ENCODE measurements at places on chromosomes 3 and 15.
A peak's percentile ranks its signal among the peaks of the same experiment; 100 is the strongest.

DNA sequence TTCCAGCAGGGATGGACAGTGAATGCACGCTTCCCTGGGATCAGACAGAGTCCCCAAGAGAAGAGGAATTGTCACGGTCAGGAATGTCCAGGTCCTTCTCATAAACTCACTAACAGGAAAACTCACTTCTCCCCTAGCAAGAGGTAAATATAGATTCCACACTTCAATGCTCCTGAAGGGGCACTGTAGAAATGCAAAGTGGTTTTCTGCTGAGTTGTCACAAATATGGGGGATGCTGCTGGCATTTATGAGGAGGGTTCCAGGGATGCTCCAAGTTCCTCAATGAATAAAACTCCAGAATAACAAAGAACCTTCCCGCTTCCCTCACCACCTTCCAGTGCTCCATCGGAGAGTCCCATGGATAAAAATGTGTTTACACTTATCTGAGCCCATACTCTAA is 423.4 kb downstream of the MAGI1 start:
- no peak for DNase-seq

DNA sequence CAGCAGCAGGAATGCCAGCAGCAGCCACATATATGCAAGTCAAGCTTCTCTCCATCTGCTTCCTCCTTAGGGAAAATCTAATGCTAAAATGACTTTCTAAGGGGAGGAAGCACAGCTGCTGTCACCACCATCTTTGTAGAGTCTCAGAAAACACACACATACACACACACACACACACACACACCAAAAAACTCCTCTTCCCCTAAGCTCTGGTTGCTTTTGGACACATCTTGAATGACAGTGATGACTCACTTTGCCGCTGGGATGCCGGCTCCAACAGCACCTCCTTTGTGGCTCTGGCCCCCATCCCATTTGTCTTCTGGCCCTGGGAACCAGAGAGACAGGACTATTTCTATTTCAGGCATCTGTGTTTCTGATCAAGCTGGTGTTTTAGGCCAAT is 124.8 kb upstream of the GOLIM4 start:
- no peak for DNase-seq

DNA sequence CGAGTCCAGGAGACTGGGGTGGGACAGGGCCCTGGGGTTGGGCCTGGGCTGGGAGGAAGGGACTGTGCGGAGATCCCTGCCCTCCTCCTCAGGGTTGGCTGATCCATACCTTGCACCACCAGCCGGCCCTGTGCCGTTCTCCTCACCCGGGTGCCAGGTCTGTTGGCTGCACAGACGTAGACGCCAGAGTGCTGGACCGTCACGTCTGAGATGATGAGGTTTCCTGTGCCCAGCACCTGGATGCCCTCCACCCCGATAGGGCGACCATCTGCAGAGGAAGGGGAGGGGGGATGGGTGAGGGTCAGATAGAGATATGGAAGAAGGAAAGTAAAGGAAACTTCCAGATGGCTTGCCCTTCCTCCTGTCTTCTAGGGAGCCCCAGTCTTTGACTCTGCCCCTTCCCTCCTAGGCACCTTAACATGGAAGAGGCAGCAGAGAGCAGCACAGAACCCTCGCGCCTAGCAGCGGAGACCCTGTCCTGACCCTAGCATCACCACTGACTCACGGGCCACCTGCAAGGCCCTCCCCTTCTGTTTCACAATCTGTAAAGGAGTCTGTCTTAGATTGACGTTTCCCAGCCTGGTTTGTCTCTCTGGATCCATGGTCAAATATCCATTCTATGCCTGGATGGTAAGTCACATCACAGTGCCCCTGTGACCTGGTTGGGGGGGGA is 28.8 kb downstream of the RNU5B-1 start:
- DNase-seq, result no peak

- no peak for DNase-seq
Measured at GRCh38 chr3:99891610-99892285, 74.1 kb downstream of the CMSS1 start.

GRCh38 chr3:53051929-53052328 is 6.1 kb upstream of the SFMBT1 start:
- DNase-seq, result no peak

GRCh38 chr3:182891364-182891763 is 89.0 kb downstream of the DCUN1D1 start:
- DNase-seq, result no peak

- no peak for DNase-seq
Measured at GRCh38 chr3:130671545-130672312, 74.9 kb downstream of the PIK3R4 start.

GRCh38 chr3:77267589-77267988 is 227.7 kb downstream of the ROBO2 start:
- no peak for DNase-seq

DNA sequence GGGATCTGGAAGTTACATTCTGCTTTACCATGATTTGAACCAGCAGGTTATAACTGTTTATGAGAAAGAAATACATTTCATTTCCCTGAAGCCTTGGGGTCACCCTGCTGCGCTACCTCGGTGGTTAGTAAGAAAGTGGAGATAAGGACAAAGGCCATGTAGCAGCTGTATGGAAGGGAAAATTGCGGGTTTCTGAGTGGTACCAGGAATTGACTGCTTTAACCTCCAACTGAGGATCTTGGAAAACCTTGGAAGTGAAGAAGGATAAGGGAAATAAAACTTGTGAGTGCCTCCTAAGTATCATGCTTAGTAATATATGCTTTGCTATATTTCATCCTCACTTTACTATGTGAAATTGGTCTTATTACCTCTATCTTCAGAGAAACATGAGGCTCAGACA is 76.1 kb upstream of the GAP43 start:
- DNase-seq, result no peak

GRCh38 chr3:8987645-8988383 is 24.5 kb upstream of the RAD18 start:
- DNase-seq, result no peak

GRCh38 chr3:106182950-106183511 is 314.2 kb upstream of the CBLB start:
- DNase-seq, result no peak

- DNase-seq, result no peak
Measured at GRCh38 chr3:115548611-115549010, 74.7 kb upstream of the GAP43 start.

DNA sequence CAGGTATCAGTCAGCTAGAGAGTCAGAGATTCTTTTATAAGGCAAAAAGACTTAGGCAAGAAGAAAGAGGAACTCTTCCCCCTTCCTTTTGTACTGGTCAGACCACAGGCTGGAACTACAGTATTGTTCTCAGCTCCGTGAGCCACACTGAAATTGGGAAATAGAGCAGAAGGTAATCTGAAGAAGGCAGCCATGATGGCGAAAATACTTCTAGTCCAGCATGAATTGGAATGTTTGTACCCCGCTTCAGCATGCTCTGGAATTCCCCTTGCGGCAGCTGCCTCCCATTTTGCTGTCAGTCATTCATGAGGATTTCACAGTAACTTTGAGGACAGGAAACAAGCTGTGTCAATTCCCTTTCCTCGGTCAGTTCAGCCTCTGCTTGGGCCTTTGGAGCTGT is 96.2 kb downstream of the CORO2B start:
- DNase-seq, result peak; percentile 30

All from epithelial cell of proximal tubule (primary cell).